GM04504 (cell line): ENCODE measurements at places on chromosomes 7 and 10.
A peak's percentile ranks its signal among the peaks of the same experiment; 100 is the strongest.

- DNase-seq = no peak
These were observed 61.9 kb downstream of the SGMS1 start for GRCh38 chr10:50561816-50562215.

DNA sequence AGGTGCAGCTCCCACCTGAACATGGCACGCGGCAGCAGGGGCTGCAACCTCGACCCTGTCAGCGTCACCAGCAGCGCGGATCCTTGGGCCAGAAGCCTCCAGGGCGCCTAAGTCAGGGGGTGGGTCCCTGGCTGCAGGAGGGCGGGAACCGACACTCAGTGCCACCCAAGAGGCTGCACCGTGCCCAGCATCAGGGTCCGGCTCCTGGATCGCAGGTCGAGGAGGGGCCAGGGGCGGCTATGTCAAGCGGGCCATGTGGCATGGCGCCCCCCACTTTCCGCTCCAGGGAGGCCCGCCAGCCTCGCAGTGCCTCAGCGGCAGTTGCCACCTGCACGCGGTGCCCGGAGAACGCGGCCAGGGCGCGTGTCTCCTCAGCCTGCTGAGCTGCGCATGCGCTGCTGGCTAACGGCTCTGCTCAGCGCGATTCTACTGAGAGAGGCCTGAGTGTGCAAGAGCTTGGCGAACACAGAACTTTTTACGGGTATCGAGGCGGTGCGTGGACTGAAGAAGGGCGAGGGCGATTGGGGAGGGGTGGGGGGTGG, at the start of gene ANKRD30A:
TSS of gene ANKRD30A (plus strand) at position 408 of the 542 bp plus-strand sequence. CDS start 190 bp downstream, outside the sequence.
- no peak for DNase-seq

DNA sequence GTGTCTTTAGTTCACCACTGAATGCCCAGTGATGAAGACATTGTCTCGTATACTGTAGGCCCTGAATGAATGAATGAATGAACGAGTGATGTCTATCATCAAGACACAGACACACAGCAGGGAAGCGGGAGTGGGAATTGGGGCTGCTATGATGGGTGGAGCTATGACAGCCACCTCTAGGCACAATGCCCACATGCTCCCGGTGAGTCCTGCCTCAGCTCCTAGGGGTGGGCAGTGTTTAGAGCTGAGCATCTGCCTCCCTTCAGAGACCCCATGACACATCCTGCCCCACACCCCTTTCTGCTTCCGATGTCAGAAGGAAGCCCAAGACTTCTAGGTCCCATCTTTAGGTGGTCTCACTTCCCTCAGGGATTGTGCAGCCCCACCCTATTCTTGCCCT, 714.1 kb downstream of the PARD3 start:
- DNase-seq = no peak

GRCh38 chr7:159218170-159218569, 73.5 kb upstream of the VIPR2 start:
- DNase-seq = no peak

- peak; percentile 43 for DNase-seq
These were observed 26.8 kb downstream of the CFAP69 start for GRCh38 chr7:90271753-90272152.

DNA sequence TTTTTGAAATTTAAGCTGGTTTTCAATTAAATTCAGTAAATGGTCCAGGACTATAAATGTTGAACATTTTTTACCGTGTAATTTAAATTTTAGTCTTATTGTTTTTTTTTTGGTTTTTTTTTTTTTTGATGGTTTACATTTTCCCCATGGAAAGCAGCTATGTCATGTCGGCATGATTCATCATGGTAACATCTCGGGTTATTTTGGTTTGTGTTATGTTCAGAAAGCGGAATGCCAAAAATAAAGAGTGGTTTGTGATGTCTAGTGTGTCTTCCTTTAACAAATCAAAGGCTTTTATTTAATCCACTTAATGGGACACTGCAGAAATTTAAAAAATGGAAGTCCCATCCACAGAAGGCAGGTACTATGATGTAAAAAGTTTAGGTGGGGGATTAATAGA, 58.5 kb downstream of the TRUB1 start:
- no peak for DNase-seq
